ENCODE measurements at places on chromosomes 12 and 14. TPM values are rescaled to one million over a fixed set of nuclear protein-coding genes. Genes with fewer than 3 reads are reported as not detected.
A peak's percentile ranks its signal among the peaks of the same experiment; 100 is the strongest.

DNA sequence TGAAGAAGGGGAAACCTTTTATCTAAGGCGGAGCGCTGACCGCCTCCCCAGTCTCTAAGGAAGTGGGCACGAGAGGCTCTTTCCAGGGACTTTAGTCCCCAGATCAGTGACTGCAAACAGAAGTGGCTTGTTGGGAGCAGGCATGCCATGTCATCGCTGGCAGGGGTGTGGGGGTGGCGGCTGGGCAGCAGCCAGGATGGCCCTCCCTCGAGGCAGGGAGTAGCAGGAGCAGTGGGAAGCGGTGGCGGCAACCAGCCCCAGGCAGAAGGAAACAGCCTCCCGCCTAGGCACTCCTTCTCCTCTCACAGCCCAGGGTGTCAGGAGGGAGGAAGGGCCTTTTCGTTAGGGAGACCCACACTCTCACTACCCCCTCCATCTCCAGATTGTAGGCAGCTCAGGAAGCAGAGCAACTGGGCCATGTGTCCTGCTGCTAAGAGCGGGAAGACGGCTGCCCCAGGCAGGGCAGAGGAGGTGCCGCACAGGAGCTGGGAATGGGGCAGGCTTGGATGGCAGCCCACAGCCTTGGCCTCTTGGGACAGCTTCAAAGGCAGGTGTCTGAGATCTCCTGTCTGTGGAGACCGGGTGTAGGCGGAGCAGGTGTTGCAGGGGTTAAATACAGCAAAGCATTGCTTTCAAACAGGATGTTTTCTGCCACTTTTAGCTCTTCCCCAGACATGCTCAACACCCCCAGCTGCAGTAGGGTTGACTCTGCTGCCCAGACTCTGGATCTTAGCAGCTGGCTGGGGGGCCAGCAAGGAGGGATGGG is 21.8 kb downstream of the VDR start:
- DNase-seq: no peak

DNA sequence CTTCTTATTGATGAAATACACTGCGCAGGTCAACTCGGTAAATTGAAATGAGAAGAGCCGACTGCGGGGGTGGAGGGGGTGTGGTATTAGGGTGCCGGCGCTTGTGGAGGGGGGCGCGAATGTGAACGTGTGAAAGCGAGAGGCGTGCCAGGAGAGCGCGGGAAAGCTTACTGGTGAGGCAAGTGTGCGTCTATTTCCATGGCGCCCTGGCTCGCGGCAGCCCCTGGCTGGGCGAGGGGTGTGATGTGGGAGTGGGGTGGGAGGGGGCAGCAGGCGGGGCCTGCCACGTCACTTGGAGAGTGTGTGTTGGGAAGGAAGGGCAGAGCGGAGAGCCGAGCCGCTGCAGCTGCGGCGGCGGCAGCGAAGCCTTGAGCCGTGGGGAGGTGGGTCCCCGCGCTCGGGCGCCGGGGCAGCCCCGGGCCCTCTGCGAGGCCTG is 88.8 kb downstream of the GALNT8 start:
- peak; percentile 86 for DNase-seq

KRT72 gene
- 0.21 TPM for total RNA-seq

DDX54 gene
- 19.4 TPM for total RNA-seq

DNAJC22 gene
- total RNA-seq: not detected

GRCh38 chr12:76041406-76041805 is 9.8 kb upstream of the PHLDA1 start:
- DNase-seq: no peak

NXPH4 gene
- 1.3 TPM for total RNA-seq

GRCh38 chr12:1662761-1663439 is 28.0 kb upstream of the ADIPOR2 start:
- peak; percentile 60 for DNase-seq

- peak; percentile 68 for DNase-seq
Observed at GRCh38 chr12:46959502-46959901, 119.9 kb upstream of the PCED1B start.

KRT78 gene
- total RNA-seq: 64.7 TPM

DNA sequence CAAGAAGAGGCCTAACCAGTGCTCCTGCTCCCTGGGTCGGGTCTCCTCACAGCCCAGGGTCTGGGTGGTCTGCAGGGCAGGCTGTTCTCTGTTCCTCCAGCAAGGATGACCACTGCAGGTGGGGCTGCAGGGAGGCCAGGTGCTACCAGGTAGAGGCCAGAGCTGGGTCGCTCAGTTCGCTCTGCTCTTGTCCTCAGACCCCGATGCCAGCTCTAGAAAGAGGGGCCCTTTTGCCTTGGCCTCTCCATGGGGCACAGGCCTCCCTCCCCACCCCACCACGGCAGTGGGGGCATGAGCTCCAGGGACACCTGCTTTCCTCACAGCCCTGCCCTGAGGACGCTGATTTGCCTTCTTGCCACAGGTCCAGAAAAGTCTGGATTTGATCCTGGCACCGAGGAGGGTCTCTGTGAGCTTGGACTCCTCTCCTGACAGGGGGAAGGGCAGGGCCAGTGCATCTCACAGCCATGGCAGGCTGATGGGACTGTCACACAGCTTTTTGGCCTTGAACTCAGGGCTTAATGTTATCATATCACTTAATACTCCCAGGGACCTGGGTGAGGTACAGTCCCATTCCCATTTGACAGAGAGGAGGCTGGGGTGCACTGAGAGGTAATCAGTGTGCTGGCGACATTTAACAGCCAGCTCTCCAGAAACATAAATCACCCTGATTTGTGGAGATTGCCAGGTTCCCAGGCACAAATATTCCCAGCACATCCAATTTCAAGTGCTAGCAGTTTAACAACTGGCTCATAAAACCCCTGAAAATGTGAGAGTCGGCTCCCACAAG is 273.0 kb upstream of the SFSWAP start:
- DNase-seq: no peak

GRCh38 chr12:106195621-106196027 is 52.2 kb downstream of the CKAP4 start:
- peak; percentile 40 for DNase-seq

- DNase-seq: no peak
Observed at GRCh38 chr14:100536721-100537445, 50.3 kb downstream of the BEGAIN start.

Data from tongue (tissue), 3 donors.